ENCODE measurements at places on chromosomes 7 and 10. TPM values are rescaled to one million over a fixed set of nuclear protein-coding genes. Genes with fewer than 3 reads are reported as not detected.

DNA sequence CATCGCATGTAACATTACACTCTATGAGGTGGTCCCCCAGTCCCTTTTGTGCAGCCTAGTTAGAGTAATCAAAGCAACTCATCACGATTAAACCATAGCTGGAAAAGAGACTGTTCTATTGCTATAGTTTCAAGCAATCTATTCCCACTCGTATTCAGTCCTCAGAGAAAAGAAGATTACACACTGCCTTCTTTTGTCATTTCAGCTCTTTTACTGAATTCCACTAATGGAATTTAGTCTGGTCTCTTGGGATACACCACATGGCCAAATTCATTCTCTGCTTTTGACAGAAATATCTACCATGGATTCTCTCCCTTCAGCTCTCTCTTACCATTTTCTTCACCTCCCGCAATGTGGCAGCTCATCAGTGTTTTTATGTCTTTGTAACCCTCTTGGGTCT, 108.9 kb upstream of the HDAC9 start:
- DNase-seq = no peak

- no peak for DNase-seq
These were observed 500.4 kb downstream of the MAGI2 start for GRCh38 chr7:78953090-78953489.

DNA sequence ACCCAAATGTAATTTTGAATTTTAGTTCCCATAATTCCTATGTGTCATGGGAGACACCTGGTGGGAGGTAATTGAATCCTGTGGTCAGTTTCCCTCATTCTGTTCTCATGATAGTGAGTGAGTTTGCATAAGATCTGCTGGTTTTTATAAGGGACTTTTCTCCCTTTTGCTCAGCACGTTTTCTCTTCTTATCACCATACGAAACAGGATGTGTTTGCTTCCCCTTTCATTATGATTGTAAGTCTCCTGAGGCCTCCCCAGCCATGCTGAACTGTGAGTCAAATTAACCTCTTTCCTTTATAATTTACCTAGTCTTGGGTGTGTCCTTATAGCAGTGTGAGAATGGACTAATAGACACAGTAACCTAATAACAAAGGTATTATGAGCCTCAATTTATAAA, 36.1 kb upstream of the ZNF736 start:
- DNase-seq = no peak

GRCh38 chr10:103854265-103854685, 1.1 kb downstream of the SH3PXD2A start:
- peak; percentile 62 for DNase-seq

- no peak for DNase-seq
These were observed 47.0 kb downstream of the WDFY4 start for GRCh38 chr10:48731654-48732053.

DNA sequence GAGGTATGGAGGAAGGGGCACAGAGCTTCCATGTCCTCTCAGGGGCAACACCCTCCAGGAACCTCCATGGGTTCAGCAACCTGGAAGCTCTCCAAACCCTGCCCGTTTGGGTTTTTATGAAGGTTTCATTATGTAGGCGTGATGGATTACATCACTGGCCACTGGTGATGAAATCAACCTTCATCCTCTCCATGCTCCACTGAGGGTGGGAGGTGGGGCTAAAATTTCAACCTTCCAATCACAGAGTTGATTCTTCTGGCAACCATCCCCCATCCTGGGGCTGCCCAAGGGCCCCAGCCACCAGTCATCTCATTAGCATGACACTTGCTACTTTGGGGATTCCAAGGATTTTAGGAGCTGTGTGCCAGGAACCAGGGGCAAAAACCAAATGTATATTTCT, 90.1 kb downstream of the TEX36 start:
- no peak for DNase-seq

DNA sequence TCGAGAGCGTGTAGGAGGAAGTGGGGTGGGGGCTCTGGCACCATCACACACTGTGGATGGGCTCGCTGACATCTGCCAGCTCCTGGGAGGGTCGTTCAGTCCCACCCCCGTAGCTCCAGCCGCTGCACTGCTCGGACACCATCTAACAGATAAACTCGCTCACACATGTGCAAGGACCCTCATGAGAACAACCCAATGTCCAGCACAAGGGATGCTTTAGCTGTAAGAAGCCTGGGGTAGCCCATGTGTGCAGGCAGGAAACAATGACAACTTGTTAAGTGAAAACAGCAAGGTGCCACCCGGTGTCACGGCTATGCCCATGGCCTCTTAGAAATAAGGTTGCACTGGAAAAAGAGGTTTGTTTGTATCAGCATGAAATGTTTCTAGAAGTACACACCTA, 14.1 kb downstream of the OGDHL start:
- DNase-seq = no peak

- DNase-seq = no peak
These were observed 15.0 kb upstream of the COL28A1 start for GRCh38 chr7:7550663-7551062.

DNA sequence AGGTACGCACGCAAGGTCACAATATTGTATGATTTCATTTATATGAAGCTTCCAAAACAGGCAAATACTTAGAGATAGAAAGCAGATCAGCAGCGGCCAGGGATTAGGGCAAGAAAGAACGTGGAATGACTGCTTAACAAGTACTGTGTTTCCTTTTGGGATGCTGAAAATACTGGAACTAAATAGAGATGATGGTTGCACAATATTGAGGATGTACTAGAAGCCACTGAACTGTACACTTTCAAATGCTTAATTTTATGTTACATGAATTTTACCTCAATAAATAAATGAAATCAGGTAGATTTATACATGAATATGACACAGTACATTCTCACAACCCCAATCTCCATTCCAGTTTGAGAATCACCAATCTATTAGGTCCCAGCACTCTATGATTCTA, 15.6 kb downstream of the SEM1 start:
- no peak for DNase-seq

GRCh38 chr10:101157756-101158458, 26.8 kb downstream of the TLX1 start:
- DNase-seq = no peak

The AGAP9 gene
- total RNA-seq = 3.0 TPM

The MSMB gene
- total RNA-seq = not detected

The ENTPD1 gene
- 0.20 TPM for total RNA-seq

The MOSPD3 gene
- 28.7 TPM for total RNA-seq

The PSPH gene
- total RNA-seq = 82.3 TPM

The TRPV5 gene
- not detected for total RNA-seq

The OR2A42 gene
- not detected for total RNA-seq

The NANOS1 gene
- total RNA-seq = 1.6 TPM
